Caki2 (cell line): ENCODE measurements at places on chromosomes 4 and X. TPM values are rescaled to one million over a fixed set of nuclear protein-coding genes. Genes with fewer than 3 reads are reported as not detected.

The PPARGC1A gene
- total RNA-seq = 1.4 and 1.6 TPM in 2 replicates

DNA sequence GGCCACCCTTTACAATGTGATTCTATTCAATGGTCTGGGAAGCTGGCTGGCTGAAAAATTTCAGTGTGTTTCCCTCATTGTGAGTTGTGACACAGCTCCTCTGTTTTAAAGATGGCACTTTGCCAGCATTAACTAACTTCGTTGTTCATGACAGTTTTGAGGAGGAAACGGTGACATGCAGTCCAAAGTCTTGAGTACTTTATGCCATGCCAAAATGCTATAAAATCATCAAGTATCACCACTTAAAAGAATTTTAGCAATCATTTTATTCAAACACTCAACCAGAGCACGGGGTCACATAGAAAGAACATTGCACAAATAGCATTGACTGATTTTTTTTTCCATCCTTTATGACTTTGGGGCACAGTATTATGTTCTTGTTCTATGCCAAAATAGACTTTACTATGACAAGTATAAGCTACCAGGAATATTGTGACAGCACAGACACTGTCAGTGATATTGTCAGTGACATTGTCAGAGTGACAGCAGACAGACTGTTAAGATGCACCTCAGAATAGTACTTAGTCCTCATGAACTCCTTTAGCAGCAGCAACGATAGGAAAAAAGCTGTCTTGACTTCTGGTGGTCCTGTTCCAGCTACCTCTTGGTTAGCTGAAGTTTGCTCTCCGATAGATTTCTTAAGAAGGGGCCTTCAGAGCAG is 46.7 kb downstream of the CXCL13 start:
- no peak for DNase-seq

GRCh38 chr4:140056015-140056414 is 98.0 kb downstream of the MAML3 start:
- no peak for DNase-seq

DNA sequence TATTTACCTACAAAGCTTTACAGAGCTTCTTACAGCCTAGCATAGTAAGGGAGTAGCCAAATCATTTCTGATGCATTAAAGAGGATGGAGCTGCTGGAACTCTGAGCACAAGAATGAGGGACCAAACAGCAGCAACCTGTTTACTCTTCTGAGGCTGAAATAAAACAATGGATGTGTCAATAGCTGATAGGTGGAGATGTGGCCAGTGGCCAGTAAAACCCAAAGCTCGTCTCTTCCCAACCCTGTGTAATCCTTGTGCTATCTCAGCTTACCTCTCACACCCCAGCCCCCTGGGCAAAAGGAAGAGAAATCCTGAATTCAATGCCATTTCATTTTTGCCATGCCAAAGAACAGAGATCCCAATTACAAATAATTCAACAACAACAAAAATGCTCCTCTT is 446.7 kb upstream of the SMIM31 start:
- no peak for DNase-seq

The FAM47A gene
- total RNA-seq = not detected in 2 replicates

DNA sequence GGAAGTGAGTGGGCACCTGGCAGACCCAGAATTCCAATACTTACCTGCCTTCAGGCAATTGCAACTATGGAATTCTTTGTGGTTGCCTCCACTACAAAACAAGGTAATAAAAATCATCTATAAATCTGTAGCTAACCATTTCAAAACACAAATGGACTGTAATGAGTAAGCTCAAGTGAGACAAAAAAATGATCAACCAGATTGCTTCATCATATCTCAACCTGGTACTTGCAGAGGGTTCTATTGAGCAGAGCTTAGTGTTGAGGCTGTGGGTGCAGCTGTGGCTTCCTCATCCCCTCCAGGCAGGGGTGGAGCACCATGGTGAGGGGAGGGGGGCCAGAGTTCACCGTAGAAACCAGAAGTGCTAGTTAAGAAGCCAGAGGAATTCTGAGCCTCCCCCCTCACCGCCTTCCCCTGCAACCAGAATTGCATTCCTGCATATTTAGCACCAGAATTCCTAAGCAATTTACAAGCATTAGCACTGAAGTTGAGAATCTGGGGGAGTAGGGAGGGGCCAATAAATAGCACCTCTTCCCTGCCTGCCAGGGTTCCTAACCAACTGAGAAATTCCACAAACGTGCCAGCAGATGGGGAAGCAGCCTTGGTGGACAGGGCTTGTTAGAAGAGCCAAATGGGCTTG is 11.5 kb downstream of the CTAG1A start:
- DNase-seq = peak; percentile 81

DNA sequence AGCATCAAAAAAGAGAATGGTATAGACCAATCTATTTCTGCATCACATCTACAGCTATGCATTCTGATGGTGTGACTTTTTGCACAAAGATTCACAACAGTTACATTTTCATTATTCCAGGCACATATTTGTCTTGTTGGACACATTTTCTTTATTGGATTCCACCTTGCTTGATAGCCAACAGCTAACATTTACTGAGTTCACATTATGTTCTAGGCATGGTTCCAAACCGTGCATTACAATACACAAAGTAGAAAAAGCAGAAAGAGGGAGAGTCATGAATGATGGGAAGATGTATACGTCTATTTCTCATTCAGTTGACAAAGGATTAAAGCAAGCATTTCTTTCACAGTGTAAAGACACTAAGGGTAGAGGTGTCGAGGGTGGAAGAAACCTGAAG is 22.9 kb upstream of the CLGN start:
- DNase-seq = no peak
